ENCODE measurements at places on chromosomes 4 and X.
A peak's percentile ranks its signal among the peaks of the same experiment; 100 is the strongest.

DNA sequence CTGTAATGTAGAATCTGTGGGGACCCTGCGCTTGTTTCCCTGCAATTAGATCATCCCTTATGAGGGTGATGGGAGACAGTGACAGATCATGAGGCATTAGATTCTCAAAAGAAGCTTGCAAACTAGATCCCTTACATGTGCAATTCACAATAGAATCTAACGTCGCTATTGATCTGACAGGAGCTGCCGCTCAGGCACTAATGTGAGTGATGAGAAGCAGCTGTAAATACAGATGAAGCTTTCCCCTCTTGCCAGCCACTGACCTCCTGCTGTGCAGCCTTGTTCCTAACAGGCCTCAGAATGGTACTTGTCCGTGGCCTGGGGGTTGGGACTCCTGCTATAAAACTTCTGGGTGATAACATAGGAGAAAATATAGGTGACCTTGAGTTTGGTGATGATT lies 1076.8 kb downstream of the PDHA2 start:
- no peak for DNase-seq

DNA sequence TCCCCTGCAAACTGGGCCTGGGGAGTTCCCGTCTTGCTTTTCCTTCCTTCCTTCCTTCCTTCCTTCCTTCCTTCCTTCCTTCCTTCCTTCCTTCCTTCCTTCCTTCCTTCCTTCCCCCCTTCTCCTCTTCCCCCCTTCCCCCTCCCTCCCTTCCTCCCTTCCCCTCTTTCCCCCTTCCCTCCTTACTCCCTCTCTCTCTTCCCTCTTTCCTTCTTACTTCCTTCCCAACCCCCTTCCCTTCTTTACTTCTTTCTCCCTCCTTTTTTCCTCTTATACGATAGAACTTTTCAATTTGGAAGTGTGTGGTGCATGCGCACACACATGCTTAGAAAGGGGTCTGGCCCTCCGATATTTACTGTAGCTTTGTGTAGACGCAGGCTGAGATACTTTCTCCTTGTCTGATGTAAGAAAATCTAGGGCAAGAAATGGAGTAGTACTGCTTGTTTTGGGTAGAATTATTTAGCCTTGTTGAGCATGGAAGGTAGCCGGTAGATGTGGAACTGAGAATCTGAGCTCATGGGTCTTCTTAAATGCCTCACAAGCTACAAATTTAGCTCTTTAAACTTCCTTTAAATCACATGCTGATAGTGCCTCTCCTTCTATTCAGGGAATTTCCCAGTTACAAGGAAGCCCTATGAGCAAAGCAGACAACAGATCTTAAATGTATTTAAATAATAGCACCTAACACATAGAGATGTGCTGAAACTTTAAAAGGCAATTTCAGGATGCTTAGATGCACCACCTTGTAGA lies 189.6 kb downstream of the GPAT3 start:
- no peak for DNase-seq

- DNase-seq, result no peak
These were observed 270.3 kb downstream of the DTHD1 start for GRCh38 chr4:36551697-36552214.

GRCh38 chr4:185738038-185738552 lies 73.9 kb downstream of the SORBS2 start:
- peak; percentile 73 for DNase-seq

- no peak for DNase-seq
These were observed 339.2 kb downstream of the TMA16 start for GRCh38 chr4:163833669-163834068.

DNA sequence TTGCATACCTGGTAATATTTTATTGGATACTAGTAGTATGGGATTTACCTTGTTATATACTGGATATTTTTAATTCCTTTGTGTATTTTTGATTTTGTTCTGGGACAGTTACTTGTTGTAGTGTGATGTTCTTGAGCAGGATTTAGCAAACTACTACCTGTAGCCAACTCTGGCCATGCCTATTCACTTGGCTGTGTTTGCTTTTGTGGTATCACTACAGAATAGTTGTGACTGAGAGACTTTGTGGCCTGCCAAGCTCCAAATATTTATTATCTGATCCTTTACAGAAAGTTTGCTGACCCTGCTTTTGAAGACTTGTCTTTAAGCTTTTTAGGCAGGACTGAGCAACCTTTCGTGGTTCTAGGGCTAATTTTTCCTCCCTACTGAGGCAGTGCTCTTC lies 17.8 kb downstream of the ZCCHC4 start:
- DNase-seq, result no peak

GRCh38 chrX:20060961-20061748 lies 55.6 kb downstream of the MAP7D2 start:
- DNase-seq, result no peak

- DNase-seq, result no peak
These were observed 243.7 kb upstream of the DIAPH2 start for GRCh38 chrX:96440941-96441340.

- no peak for DNase-seq
These were observed at the start of gene P2RY10 for GRCh38 chrX:78945186-78945912. TSS of gene P2RY10 (plus strand) at chrX:78945391. CDS start at chrX:78960521, 15,130 bp downstream.

GRCh38 chrX:123361371-123361770 lies 177.3 kb downstream of the GRIA3 start:
- DNase-seq, result no peak

DNA sequence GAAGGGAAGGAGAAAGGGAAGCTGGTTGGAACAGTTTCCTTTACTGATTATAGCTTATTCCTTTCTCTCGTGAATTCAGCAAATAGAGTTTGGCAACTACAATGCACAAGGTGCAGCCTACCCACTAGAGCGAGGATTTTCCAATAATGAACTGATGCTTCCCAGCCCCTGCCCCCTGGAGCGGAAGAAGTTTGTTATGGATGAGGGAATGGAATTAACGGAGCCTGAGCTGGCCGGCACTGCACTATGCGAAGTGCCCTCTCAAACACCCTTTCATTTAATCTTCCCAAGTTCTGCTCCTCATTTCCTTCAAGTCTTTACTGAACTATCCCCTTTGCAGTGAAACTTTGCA lies 42.5 kb upstream of the CBR4 start:
- no peak for DNase-seq

DNA sequence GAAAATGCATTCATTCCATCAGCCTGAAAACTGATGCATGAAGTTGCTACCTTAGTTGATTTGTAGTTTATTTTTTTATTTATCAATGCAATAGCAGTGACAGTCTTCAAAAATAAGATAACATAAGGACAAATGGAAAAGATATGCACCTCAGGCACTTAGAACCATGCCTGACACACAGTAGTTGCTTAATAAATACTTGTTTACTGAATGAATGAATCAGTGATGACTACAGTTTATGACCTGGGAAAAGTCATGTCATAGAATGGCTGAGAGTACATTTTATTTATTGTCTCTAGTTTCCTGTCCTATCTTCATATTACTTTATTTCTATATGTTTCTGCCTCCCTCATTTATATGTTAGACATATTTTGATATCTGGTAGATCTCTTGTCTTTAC lies 171.8 kb downstream of the TLL1 start:
- DNase-seq, result no peak

GRCh38 chr4:95044324-95044837 lies 286.6 kb downstream of the BMPR1B start:
- no peak for DNase-seq

DNA sequence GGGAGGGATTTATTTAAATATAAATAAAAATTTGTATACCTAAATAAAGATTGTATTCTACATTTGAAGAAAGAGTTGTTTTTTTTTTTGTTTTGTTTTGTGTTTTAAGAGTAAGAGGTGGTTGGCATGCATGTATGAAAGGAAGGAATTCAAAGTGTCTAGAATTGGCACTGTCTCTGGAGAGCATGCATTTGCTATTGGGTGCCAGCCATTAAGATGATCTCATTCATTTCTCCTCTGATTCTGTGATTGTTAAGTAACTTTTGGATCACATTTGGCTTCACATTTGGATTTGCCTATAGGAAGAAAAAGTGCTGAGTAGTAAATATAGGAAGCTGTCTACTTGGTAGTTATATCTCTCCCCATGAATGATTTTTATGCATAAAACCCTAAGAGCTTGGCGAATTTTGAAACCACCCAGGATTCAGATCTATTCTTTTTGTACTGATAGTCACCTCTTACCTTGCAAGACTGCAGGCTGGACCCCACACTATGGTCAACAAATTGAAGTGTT lies 7.8 kb upstream of the BOD1L1 start:
- DNase-seq, result no peak

DNA sequence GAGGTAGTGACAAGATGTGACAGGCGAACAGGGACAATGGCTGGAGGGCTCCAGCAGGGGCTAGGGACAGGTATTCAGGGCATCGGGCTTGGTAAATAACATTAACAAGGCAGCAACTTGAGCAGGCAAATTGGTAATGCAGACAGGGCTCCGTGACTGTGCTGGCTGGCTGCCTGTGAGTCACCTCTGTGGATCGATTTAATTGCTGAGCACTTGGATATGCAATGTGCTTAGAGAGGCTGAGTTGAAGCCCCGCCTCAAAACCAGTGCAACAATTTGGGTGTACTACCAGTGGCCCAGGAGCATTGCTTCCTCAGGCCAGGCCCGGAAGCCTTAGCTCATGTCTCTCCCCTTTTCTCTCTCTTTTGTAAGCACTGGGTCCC lies 19.5 kb downstream of the CNGA2 start:
- peak; percentile 64 for DNase-seq

DNA sequence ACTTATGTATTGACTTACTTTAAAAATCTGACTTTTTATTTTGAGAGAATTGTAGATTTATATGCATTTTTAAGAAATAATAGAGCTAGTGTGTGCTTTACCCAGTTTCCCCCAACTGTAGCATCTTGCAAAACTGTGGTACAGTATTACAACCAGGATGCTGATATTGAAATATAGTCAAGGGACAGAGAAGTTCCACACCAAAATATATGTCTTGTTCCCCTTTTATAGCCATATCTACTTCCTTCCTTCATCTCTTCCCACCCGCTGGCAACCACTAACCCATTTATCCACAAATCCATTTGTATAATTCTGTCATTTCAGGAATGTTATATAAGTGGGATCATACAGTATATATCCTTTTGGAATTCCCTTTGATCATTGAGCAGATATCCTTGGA lies 16.8 kb downstream of the KDM6A start:
- no peak for DNase-seq

- no peak for DNase-seq
These were observed 33.2 kb downstream of the ARAP2 start for GRCh38 chr4:36211084-36211483.

DNA sequence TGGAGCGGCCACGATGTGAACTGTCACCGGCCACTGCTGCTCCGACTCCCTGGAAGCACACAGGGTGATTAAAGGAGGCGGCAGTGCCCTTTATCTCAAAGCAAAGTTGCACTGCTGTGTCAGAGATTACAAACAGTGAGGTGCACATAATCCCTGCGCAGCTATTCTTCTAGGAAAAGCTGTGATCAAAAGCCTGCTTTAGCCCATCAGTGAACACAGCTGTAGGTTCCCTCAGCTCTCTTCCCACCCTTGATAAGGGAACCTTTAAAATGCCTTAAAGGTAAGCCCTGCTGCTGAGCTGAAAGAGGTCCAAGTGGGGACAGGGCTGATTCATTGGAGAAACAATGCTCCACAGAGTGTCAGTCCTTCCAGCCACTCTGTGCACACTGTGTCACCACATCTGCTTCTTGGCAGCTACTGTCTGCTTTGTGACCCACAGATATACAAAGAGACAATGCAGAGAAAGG lies 127.6 kb downstream of the EIF4E start:
- no peak for DNase-seq

DNA sequence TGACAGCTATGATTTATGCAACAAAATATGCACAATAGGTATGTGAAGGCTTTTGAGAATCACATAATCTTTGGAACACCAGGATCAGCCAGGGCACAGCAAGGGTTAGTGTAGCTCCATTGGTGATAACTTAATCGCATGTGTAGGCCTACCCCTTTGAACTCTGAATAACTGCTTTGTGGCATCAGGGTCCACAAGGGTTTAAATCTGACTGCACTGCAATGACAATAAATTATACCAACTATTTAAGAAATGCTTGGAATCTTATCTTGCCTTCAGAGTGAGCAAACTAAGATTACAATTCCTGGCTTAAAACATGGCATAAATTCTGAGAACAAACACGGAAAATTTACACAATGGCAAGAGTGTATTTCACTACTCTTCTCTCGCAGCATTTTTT lies 245.8 kb downstream of the FBXO8 start:
- DNase-seq, result no peak

- no peak for DNase-seq
These were observed 42.1 kb downstream of the SLC9A7 start for GRCh38 chrX:46716796-46717195.

DNA sequence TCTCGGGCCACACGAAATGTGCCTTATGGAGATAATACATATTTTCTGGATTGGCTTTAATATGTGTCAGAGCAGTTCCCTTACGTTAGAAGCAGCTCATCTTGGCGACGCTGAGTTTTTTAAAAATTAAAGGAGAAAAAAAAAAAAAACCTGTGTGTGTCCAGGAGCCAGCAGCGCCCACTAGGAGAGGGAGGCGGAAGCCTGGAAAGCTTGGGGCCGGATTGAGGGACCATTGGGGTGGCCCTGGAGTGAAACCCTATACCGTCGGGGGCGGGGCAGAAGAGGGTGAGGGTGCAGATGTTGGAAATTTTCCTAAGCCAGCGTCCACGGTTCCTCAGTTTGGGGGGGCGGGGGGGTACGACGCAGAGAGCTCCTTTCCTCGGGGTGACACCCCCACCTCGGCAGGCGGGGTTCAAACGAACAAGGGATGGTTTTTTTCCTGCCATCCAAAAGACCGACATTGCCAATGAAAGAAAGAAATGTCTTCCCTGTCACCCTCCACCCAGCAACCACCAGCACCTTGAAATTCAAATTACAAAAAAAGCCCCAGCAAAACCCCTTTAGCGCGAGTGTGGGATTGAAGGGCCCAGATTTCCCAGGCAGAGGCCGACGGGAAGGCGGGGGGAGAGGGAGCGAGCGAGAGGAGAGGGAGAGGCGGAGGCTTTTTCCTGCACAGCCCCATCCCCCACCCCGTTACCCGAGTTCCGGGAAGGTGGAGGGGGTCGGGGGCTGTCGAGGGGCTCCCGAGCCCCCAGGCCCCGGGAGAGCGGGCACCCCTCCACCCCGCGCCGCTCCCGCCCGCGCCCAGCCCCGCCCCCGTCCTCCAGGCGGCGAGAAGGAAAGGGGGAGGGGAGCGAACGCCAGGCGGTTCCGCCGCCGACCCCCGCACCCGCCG lies 859 bp downstream of the SMARCA1 start:
- DNase-seq, result no peak

GRCh38 chr4:103400405-103400804 lies 202.3 kb upstream of the CENPE start:
- DNase-seq, result no peak

GRCh38 chr4:8026453-8026852 lies 86.8 kb upstream of the AFAP1 start:
- no peak for DNase-seq

GRCh38 chr4:163353054-163353453 lies 9.4 kb downstream of the NPY5R start:
- no peak for DNase-seq

All from GM04504 (cell line).